ENCODE measurements at places on chromosomes 6 and 20. TPM values are rescaled to one million over a fixed set of nuclear protein-coding genes. Genes with fewer than 3 reads are reported as not detected.

- no peak for DNase-seq
Measured at GRCh38 chr6:136158971-136159370, 91.1 kb downstream of the MTFR2 start.

- no peak for DNase-seq
Measured at GRCh38 chr6:33272275-33273128, 627 bp downstream of the RPS18 start.

The WFDC10B gene
- not detected for total RNA-seq

- no peak for DNase-seq
Measured at GRCh38 chr6:98529364-98529763, 305.0 kb upstream of the POU3F2 start.

DNA sequence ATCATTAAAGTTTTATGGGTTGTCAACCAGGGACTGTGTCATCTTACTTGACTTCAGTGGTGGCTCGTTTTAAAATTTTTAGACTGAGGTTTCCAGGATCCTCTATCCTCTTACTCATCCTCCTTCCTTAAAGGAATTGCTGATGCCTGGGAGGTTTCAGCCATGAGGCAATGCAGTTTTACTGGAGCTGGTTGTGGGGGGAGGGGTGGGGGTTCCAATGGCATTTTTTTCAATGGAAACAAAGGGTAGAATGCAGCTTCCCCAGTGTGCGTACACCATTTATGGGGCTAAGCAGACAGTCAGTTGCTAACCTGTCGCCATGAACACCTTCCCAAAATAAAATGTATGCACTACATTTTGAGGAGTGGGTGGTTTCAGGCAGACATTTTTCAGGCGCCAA is 88.0 kb downstream of the METTL24 start:
- DNase-seq: no peak
